Hematopoietic multipotent progenitor cell (in vitro differentiated cells): ENCODE measurements at places on chromosomes 1 and 21. TPM values are rescaled to one million over a fixed set of nuclear protein-coding genes. Genes with fewer than 3 reads are reported as not detected.
A peak's percentile ranks its signal among the peaks of the same experiment; 100 is the strongest.

DNA sequence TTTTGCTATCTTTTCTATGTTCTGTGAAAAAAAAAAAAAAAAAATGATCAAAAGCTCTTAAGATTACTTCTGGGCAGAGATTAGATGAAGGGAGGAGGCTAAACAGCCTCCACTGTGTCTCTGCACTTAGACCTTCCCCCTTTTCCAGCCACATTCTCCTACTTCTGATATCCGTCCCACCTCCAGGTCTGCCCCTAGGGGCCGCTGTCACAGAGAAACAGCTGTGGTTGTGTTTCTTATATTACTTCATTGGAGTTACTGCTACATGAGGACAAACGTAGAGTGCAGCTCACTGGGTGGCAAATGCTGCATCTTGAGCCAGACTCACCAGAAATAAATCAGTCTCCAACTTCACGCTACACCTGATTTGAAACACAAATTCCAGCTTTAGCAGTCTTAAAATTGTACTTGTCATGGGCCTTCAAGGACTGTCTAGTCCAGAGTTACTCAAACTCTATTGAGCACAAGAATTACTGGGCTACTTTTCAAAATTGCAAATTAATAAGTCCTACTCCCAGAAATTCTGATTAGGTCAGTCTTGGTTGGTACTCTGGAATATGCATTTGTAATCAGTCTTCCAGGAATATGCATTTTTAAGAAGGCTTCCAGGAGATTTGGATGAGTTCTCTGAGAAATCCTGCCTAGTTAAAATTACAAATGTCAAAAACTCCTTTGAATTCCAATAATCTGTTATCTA is 125.2 kb upstream of the PTBP2 start:
- peak; percentile 5 for DNase-seq

- no peak for DNase-seq
Observed at GRCh38 chr1:228984646-228985631, 249.7 kb downstream of the RHOU start.

Gene RORC
- total RNA-seq, result 0.54 TPM

GRCh38 chr1:63403386-63403785 is 36.0 kb downstream of the ALG6 start:
- no peak for DNase-seq

DNA sequence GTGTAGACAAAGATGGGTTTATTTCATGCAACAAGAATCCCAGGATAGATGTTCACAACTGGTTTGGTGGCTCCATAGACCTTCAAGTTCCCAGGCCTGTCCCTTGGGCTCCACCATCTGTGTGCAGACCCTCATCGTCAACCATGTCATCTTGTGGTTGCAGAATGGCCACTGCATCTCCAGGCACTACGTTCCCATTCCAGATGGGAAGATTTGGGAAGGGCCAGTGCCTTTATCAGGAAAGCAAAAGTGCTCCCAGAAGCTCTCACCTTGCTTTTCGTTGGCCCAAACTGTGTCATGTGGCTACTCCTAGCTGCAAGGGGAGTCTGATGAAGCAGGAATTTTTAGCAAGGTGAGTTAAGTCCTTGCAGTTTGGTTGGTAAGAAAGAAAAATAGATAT is 12.8 kb downstream of the TMCC2 start:
- no peak for DNase-seq

DNA sequence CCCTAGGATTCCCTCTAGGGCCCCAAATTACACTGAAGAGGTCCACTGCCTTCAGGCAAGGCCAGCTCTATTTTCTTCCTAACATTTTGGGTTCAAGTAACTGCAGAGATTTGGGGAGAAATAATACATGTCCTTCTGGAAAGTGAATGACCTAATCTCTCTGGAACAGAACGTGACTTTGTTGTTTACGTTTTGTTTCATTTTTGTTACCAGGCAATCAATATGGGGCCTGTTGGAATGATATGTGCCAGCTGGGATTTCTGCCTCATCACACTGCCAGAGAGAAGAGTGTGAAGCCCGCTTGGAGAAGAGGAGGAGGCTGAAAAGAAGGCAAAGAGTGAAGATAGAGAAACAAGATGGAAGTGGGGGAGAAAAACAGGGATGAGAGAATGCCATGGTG is 116.7 kb downstream of the FASLG start:
- no peak for DNase-seq
